ENCODE measurements at places on chromosomes 5 and 9.

GRCh38 chr5:178206166-178207101 is 2.1 kb downstream of the HNRNPAB start:
- DNase-seq, result no peak

GRCh38 chr5:143045062-143045461 is 274.9 kb downstream of the ARHGAP26 start:
- no peak for DNase-seq

- DNase-seq, result no peak
These were observed 72.7 kb upstream of the ASS1 start for GRCh38 chr9:130372057-130372456.

DNA sequence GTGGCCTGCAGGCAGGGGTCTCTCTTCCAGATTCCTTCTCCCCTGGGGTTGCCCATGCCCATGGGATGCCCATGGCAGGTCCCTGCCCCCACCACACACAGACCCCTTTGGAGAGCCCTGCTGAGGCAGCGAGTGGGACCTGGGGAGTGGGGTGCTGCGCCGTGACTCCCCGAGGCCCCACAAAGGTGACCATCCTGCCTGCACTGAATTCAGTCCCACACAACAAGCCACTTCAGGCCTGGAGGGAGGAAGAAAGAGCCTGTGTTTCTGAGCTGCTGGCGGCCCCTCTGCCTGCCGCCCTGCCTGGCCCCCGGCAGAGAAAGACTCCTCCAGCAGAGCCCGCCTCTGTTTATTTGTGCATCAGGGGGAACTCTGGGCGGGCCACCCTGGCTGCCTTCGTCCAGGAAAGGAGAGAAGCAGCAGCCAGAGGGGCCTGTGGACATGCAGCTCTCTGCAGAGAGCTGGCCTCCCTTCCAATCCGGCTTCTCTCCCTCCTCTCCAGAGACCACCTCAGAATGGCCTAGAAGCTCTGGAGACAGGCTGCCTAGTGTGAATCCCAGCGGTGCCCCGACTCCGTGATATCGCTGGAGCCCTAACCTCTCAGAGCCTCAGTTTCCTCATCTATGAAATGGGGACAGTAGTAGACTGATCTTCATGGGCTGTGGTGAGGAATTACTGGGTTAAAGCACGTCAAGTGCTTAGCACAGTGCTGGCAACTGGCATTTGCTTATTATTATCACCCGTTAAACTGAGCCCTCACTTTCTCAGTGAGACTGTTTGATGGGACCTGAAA is 72.9 kb downstream of the COL27A1 start:
- no peak for DNase-seq

GRCh38 chr9:128020692-128021091 is 39.9 kb upstream of the EEIG1 start:
- no peak for DNase-seq

GRCh38 chr5:120152472-120152871 is 311.6 kb upstream of the PRR16 start:
- DNase-seq, result peak; percentile 66

DNA sequence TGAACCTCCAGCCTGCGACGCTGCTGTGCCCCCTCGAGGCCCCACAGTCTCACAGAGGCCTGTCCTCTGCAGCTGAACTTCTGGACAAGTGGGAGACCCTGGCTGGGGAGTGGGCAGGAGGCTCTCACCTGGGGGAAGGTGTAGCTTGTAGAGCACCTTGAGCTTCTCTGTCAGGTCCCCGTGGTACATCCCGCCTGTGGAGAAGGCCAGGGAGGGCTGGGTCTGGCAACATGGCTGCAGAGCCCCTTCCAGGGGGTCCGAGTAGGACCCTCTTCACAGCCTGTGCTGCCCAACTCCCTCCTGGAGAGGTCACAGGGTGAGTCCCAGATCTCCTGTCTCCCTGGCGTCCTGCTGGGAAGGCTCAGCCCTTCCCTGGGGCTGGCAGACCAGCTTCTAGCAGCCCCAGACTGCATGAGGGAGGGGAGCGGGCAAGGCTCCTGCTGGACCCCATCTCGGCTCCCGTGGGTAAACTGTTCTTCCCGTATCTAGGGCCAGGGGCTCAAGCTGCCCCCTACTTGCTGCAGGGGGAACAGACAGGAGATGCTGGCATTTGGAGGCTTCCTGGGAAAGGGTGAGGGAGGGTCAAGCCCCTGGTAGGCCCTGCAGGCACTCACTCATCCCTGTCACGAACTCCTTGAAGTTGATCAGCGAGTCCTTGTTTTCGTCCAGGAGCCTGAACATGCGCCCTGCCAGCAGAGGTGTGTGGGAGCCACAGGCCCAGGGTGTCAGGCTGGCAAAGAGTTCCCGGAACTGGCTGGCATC is 11.2 kb upstream of the MRNIP start:
- no peak for DNase-seq

GRCh38 chr9:128729766-128730517 is 6.0 kb upstream of the ZDHHC12 start:
- DNase-seq, result no peak

- DNase-seq, result no peak
These were observed 157.9 kb downstream of the NFIB start for GRCh38 chr9:14156046-14156445.

- peak; percentile 56 for DNase-seq
These were observed 14.0 kb upstream of the LOX start for GRCh38 chr5:122091936-122092600.

DNA sequence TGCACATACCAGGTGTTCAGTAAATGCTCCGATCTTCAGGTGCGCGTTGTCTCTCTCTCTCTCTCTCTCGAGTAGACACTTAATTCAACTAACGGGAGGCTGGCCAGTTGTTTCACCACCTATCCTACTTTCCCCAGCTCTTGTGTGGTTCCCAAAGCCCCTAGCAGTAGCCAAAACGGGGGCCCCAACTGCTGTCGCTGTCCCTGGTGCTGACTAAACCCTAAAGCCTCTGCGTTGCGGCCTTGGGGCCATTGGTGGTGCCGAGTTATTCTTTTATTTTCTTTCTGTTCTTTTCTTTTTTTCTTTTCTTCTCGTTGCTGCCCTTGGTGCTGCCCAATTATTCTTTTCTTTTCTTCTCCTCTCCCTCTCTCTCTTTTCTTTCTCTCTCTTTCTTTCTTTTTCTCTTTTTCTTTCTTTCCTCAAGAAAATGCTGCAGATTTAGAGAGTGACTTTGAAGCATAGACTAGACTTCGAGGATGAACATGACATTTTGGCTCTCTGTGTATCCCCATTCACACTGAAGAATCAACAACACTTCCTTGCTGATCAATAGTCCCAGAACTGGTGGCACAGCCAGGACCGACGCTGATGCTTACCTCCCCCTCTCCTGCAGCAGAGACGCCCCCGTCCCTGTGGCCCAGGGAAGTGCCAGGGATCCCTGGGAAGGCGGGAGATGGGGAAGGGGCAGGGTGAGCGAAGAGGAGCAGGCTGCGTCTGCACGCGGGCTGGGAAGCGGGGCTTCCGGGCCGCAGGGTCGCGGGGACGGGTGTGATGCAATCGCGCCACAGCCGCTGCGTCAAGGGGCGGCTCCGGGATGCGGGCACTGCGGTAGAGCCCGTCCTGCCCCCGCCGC is at the start of gene FBLL1:
TSS of gene FBLL1 (plus strand) at position 785 of the 853 bp plus-strand sequence. CDS start 200 bp downstream, outside the sequence.
- peak; percentile 47 for DNase-seq

- no peak for DNase-seq
These were observed 341.2 kb downstream of the CAAP1 start for GRCh38 chr9:26551451-26551850.

DNA sequence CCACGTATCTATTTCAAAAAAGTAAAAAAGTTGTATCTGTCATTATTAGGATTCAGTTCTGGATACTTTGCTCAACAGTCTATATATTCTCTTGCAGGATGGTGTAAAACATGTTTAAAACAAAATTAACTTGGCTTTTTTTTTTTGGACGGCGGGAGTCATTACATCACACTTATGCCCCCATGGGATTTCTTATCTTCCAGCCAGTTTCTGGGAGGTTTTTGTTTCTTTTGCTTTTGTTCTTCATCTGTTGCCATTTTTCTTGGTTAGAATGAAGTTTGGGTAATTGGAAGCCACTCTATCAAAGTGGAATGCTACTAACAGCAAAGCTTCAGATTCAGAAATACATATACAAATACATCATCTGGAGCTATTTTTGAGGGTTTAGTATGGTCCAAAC is 1.8 kb upstream of the STARD4 start:
- no peak for DNase-seq

- no peak for DNase-seq
These were observed 179.9 kb upstream of the SEMA6A start for GRCh38 chr5:116754556-116754955.

DNA sequence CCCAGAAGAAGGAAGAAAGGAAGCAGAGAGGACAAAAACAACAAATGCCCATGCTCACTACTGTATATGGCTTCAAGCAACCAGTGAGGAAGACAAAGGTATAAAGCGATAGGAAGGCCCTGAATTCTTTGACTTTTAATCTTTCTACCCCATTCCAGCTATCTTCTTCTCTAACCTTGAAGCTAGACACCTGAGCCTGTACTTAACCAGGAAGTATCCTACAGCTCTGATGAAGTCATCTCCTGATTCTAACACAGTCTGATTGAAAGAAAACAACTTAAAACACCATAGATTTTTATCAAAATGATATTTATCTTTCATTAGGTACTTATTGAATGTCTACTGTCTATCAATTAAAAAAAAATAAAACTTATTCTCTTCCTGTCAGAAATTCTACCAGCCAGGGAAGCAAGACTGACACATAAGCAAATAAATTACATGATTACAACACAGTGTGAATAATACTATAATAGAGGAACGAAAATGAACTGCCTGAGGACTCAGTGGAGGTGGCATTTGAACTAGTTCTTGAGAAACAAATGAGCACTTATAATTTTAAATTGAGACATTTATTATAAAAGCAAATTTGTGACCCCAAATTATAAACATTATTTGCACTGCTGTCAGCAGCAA is 123.3 kb upstream of the ELL2 start:
- DNase-seq, result no peak

DNA sequence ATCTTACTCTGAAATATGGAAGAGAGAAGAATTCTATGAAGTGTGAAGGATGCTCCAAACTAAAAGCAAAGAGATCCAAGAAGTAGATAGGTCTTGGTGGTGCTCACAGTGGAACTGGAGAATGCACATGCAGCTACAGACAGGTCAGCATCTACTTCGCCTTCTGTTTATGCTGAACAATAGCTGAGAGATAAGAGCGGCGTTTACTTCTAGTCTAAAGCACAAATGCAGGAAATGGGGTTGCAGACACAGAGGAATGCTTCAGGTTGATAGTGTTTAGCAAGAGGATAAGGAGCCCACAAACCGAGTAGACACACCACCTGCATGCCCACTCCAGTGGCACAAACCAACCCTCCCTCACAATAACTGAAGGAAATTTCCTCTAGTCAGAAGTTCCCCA is 180.0 kb upstream of the RGMB start:
- DNase-seq, result peak; percentile 17

- DNase-seq, result no peak
These were observed 694 bp upstream of the UAP1L1 start for GRCh38 chr9:137076636-137077009.

DNA sequence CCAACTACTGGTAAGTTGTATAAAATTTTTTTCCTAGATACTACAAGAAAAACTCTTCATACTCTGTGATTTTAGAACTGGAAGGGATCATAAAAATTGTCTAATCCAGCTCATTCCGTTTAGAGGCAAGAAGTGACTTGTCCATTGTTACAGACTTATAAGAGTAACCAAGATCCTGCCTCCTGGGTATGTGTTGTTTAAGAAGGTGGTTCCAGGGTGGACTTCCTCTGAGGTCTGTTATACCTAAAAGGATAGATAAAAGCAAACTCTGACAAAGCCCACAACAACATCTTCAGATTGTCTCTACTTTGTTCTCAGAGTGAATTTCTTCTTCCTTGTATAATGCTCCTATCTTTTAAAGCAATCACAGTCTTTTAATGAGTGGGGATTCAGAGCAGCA is 24.2 kb downstream of the TGFBR1 start:
- no peak for DNase-seq

DNA sequence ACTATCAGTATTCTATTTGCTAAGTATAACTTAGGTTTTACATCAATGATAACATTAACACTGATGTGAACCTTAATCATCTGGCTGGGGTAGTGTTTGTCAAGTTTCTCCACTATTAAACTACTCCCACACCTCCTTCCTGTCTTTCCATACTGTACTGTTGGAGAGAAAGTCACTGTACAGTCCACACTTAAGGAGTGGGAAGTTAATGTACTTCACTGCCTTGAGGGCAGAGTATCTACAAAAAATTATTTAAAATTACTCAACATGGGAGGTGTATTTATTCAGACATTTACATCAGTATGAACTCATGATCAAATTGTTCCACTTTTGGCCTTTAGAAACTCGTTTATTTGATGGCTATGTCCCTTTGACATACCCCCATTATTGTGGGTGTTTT is 11.9 kb downstream of the UHRF2 start:
- DNase-seq, result peak; percentile 45

DNA sequence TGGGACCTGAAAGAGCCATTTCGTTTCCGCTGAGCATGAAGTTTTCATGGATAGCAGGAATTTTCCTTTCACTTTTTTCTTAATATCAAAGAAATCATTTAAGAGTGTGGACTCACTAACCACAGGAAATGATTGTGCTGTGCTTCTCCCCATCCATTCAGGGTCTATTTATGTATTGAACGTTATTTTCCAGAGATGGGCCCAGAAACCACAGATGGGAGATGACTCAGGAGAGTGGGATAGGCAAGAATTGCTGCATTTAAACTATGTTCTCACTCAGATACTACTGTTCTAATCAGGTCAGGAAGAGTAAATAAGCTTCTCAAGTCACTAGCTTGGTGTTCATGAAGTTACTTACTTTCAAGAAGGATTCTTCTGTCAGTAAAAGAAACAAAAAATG is 763.8 kb downstream of the DTWD2 start:
- DNase-seq, result no peak

DNA sequence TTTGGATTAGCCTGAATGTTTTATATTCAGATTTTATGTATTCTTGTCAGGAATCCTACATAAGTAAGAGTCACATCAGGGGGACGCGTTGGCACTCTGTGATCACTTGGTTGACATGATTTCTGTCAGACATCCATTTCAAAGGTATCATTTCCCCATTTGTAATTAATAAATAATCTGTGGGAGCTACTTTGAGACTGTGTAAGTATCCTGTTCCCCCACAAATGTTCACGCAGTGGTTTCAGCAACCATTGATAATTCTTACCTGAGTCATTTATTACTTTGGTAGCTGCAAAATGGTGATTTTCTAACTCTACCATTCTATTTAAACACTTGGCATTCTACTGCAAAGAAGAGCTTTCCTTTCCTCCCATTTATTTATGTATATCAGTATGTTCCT is 56.9 kb upstream of the TBC1D2 start:
- DNase-seq, result no peak

GRCh38 chr5:54942064-54942778 is 43.2 kb downstream of the ESM1 start:
- peak; percentile 86 for DNase-seq

GRCh38 chr5:76104027-76104426 is 20.8 kb downstream of the SV2C start:
- peak; percentile 65 for DNase-seq

- DNase-seq, result peak; percentile 81
These were observed 7.7 kb upstream of the SKP1 start for GRCh38 chr5:134184155-134185135.

DNA sequence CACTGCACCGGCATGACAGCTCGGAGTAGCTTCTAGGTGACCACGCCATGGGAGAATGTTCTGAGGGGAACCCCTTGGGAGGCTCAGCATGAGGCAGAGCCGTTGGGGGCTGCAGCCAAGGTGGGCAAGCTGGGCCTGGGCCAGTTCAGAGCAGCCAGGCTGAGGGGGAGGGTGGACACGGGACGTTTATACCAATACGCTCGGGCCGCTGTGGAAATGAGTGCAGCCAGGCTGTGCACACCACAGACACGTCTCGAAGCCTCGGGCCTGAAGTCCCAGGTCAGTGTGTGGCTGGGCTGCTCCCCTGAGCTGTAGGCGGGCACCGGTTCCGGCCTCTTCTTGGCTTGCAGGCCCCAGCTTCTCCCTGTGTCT is 28.9 kb upstream of the SLC12A7 start:
- no peak for DNase-seq

GRCh38 chr5:84825606-84826005 is 440.9 kb upstream of the EDIL3 start:
- no peak for DNase-seq

All from dermis blood vessel endothelial cell (primary cell).